SK-N-SH (cell line): ENCODE measurements at places on chromosomes 4 and X. TPM values are rescaled to one million over a fixed set of nuclear protein-coding genes. Genes with fewer than 3 reads are reported as not detected.
A peak's percentile ranks its signal among the peaks of the same experiment; 100 is the strongest.

SLC10A4 gene
- 2.5 and 2.6 TPM in 2 replicates for polyA plus RNA-seq

GRCh38 chr4:28508636-28509035, 1648.0 kb downstream of the STIM2 start:
- no peak for DNase-seq

DNA sequence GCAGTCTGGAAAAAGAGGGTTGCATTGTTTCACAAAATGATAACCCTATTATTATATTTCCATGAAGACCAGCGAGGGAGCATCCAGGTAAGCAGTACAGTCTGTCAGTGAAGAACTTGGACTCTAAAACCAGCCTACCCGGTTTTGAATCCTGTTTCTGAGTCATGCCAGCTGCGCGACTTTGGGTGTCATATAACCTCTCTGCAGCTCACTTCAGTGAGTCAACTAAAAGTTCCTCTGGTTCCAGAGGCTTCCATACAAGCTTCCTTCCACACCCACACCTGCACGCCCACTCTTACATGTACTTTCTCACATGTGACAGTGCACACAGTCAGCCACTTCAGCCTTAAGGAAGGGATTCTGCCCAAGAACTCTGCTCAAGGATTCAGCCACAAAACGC, 49.8 kb upstream of the PRPS2 start:
- no peak for DNase-seq

DNA sequence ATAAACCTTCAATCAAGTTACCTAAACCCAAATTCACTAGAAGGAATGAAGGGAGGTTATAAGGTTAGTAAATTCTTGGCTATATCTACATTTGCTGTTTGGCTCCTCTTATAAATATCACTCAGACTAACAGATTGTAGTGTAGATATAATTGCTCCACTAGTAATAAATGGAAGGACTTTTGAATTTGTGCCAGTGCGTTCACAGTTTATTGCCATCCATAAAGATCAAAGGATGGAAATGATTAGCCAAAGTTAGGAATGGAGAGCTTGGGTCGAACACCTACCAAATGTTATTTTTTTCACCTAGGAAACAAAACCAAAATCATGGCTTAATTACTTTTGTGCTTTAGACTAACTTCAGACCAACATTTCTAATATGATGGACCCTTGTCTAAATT, 9.2 kb downstream of the DTHD1 start:
- no peak for DNase-seq

CRMP1 gene
- 3.4 and 7.8 TPM in 2 replicates for polyA plus RNA-seq

DNA sequence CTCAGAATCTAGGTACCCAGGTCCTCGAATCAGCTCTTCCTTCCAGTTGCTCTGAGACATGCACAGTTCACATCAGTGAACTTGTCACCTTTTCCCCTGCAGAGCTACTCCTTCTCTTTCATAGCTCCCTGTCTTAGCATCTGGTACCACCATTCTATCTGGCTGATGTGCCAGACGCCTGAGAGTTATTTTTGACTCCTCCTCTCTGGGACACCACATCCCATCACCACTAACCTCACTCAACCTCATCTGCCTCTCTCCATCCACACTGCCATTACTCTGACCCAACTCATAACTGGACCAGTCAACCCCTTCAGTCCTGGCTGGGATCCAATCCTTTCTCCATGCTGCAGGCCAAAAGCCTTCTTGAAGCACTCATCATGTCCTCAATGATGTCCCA, 44.5 kb downstream of the SLC2A9 start:
- no peak for DNase-seq

- DNase-seq, result no peak
These were observed 95.2 kb downstream of the DCLK2 start for GRCh38 chr4:150173432-150173861.

GRCh38 chrX:109274806-109275205, 207.1 kb downstream of the GUCY2F start:
- no peak for DNase-seq

DNA sequence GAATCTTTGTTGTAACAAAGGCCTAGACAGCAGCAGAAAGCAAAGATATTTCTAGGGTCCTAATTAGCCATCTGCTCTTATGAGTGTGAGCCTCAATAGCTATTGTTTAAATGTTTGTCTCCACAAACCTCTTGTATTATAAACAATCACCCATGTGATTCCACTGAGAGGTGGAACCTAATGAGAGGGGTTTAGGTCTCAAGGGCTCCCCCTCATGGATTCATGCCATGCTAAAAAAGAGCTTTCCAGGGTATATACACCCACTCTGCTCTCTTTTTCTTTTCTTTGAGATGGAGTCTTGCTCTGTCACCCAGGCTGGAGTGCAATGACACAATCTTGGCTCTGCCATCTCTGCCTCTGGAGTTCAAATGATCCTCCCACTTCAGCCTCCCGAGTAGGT, 42.1 kb downstream of the TRIM61 start:
- peak; percentile 17 for DNase-seq

INTS6L gene
- 2.0 and 2.9 TPM in 2 replicates for polyA plus RNA-seq

DNA sequence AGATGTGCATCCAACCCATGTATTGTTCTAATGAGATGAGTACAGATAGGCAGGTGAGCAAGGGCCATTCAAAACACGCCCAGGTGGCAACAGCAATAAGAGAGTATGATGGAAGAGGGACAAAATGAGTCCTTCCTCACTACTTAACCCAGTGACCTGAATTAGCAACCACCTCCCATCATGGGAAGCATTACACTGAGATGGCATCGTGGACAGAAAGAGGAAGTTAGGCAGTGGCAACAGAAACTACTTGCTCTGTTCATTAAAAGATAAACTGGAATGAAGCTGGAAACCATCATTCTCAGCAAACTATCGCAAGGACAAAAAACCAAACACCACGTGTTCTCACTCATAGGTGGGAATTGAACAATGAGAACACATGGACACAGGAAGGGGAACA, 17.2 kb downstream of the RXFP1 start:
- DNase-seq, result no peak

GRCh38 chr4:93529692-93530372, 298.7 kb upstream of the ATOH1 start:
- no peak for DNase-seq

PAGE4 gene
- not detected in 2 replicates for polyA plus RNA-seq

DNA sequence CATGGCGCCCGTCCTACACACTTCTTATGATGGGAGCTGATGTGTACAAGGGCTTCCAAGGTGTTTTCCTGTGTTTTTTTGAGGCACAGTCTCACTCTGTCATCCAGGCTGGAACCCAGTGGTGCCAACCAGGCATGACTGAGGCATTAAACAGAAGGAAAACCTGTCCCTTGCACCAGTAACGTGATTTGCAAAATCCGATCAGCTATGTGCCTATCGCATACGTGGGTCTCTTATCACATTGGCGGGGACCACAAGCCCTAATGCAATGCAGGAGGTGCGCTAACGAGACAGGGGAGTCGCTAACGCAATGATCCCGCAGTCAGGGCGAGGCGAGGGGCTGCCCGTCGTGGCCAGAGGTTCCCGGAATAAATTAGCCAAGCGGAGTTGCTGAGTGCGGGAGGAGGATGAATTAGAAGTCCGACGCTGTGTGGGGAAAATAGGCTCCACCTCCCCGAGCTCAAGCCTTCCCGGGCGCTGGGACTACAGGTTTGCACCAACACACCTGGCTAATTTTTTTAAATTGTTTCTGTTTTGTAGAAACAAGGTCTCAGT, 162.7 kb downstream of the SHOX start:
- no peak for DNase-seq
